ENCODE measurements at places on chromosomes 6 and 20. TPM values are rescaled to one million over a fixed set of nuclear protein-coding genes. Genes with fewer than 3 reads are reported as not detected.

GRCh38 chr6:2676048-2676447 lies 74.7 kb downstream of the MYLK4 start:
- no peak for DNase-seq

- no peak for DNase-seq
These were observed 29.1 kb upstream of the TULP1 start for GRCh38 chr6:35541836-35542235.

DNA sequence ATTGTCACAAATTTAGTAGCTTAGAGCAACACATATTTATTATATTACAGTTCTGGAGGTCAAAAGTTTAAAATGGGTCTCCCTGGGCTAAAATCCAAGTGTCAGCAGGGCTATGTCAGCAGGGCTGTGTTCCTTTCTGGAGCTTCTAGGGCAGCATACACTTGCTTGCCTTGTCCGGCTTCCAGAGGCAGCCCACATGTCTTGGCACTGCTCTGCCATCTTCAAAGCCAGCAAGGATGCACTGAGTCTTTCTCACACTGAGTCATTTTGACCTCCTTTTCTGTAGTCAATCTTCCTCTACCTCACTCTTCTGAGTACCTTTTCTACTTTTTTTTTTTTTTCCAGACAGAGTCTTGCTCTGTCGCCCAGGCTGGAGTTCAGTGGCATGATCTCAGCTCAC lies 39.0 kb downstream of the ADGRF4 start:
- DNase-seq = no peak

CST7 gene
- polyA plus RNA-seq = 0.38 TPM

CALHM4 gene
- 0.88 TPM for polyA plus RNA-seq

DNA sequence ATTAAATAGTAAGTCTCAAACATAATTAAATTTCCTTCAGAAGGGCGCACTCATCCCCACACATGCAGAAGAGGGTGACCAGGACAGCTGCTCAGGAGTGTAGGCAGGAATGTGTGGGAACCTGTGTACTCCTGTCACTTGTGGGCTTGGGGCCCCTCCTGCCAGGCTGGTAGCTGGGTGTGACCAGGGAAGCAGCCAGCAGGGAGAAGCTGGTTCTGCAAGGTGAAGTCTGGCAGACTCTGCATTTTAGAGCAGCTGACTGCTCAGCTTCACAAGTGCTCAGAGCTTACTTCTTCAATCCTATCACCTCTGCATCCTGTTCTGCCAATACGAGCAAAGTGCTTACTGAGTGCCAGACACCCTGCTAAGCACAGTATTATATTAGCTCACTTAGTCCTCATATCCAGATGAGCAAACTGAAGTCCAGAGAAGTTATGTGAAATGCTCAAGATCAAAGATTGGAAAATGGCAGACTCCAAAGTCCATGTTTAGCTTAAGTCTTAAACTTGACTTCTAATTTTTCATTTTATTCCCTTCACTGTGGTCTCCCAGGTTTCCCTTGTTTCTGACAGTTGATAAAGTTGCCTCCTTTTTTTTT lies 27.9 kb downstream of the ELMO2 start:
- DNase-seq = no peak

SRMS gene
- 0.14 TPM for polyA plus RNA-seq

MEI4 gene
- polyA plus RNA-seq = 1.6 TPM

DNA sequence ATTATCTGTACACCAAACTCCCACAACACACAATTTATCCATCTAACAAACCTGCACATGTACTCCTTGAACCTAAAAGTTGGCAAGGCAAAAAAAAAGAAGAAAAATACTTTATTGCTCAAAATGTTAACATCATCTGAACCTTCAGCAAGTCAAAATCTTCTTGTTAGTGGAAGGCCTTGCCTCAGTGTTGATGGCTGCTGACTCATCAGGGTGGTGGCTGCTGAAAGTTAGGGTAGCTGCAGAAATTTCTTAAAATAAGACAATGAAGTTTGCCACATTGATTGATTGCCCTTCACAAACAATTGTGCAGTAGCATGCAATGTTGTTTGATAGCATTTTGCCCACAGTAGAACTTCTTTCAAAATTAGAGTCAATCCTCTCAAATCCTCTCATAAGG lies 2.7 kb upstream of the WFDC11 start:
- no peak for DNase-seq

ANKRD6 gene
- 44.8 TPM for polyA plus RNA-seq

FOXP4 gene
- 36.4 TPM for polyA plus RNA-seq

GRCh38 chr20:9523636-9524035 lies 9.2 kb downstream of the LAMP5 start:
- DNase-seq = no peak

DNA sequence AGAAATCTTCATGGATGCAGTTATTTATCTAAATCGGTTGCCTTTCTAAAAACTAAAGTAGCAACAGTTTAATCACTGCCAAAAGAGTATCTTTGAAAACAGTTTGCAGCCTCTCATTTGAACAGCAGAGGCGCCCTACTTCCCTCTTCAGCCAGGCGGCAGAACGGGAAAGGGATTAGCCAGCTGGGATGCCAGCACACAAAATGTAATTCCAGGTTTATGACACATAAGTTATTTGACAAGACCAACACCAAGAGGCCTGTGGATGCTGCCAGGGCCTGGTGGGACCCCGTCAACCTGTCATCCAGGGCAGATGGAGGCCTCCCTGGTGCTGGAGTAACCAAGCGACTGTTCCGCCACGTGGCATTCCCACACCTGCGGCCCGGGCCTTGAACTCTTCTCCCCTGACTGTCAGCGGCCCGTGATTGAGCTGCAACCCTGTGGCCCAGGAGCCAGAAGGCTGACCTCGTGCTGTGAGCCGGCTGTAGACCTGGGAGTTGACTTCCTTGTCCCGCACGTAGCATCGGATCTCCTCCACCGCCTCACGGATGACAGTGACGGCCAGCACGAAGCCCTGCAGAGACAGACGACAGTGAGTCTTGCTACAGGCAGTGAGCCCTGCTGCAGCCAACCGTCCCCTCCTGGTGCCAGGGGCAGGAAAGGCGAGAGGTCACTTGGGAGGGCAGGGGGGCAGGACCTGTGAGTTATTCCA lies 55.5 kb downstream of the ATP9A start:
- DNase-seq = no peak

DNA sequence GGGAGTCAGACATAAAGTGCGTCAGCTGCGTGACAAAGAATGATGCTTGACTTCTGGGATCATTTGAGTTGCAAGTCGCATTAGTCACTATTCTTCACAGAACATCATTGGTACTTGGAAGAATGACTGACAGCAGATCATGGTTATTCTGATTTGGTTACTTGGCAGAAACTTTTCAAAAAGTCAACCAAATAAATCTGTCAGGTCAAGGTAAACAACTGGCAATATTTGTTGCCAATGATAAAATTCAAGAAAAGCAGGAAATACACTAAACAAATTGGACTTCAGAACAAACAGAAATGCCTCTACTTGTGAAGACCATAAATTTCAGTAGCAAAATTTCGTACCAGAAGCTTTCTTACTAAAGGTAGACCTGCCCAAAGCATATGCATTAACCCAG lies 221.6 kb downstream of the TFAP2A start:
- no peak for DNase-seq

- DNase-seq = no peak
These were observed 265.1 kb upstream of the PRDM1 start for GRCh38 chr6:105821027-105821426.

CALHM6 gene
- polyA plus RNA-seq = 4.9 TPM

DNA sequence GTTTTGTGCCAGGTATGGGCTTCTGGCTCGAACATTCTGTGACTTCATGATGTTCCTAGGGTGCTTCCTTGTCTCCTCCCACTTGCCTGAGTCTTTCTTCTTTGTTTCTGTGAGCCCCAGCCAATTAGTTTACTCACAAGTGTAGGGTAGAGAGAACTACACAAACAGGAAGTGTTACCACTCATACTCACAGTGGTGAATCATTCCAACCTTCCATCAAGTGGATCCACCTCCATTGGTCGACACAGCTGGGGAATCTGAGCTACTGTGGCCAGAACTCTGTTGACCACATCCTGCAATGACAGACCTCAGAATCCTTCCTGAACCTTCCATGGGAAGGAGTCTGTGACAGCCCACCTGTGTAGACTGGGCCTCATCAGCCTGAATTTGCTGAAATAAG lies 76.8 kb downstream of the UNC5CL start:
- DNase-seq = no peak

GRCh38 chr6:68911334-68911733 lies 276.3 kb downstream of the ADGRB3 start:
- DNase-seq = no peak

PHACTR3 gene
- polyA plus RNA-seq = 10.8 TPM

GRCh38 chr6:93932175-93932574 lies 512.8 kb upstream of the EPHA7 start:
- DNase-seq = no peak

- DNase-seq = no peak
These were observed 348.3 kb downstream of the BCKDHB start for GRCh38 chr6:80454661-80455365.

BCL2L1 gene
- 80.7 TPM for polyA plus RNA-seq

DNA sequence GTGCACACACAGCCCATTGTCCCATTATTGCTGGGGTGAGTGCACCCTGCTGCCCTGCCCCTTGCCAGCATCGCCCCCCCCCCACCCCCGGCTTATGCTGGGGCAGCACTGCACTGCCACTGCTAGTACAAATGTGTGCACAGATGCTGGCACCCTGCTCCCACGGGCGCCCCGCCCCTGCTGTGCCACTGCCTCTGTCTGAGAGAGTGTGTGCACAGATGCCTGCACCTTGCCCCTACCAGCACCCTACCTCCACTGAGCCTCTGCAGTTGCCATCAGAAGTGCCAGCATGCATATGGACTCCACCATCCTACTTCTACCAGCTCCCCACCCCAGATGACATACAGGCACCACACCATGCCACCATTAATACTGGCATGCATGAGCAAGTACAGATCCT lies 454.6 kb upstream of the KHDRBS2 start:
- DNase-seq = no peak

TCF15 gene
- 1.3 TPM for polyA plus RNA-seq

TRIM10 gene
- polyA plus RNA-seq = 0.39 TPM

GRCh38 chr6:157755746-157756411 lies 67.2 kb upstream of the SNX9 start:
- DNase-seq = no peak

DNA sequence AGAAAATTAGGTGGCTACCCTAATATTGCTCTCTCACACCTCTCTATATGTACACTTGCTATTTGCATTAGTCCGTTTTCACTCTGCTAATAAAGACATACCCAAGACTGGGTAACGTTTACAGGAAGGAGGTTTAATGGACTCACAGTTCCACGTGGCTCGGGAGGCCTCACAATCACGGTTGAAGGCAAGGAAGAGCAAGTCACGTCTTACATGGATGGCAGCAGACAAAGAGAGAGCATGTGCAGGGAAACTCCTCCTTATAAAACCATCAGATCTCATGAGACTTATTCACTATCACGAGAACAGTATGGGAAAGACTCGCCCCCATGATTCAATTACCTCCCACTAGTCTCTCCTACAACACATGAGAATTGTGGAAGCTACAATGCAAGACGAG lies 53.4 kb downstream of the EPM2A start:
- DNase-seq = no peak

- DNase-seq = no peak
These were observed 16.2 kb downstream of the TNXB start for GRCh38 chr6:32092760-32093497.

- no peak for DNase-seq
These were observed 64.0 kb upstream of the RNF146 start for GRCh38 chr6:127202676-127203075.

GRCh38 chr6:100986921-100987320 lies 105.8 kb upstream of the ASCC3 start:
- DNase-seq = no peak

DNA sequence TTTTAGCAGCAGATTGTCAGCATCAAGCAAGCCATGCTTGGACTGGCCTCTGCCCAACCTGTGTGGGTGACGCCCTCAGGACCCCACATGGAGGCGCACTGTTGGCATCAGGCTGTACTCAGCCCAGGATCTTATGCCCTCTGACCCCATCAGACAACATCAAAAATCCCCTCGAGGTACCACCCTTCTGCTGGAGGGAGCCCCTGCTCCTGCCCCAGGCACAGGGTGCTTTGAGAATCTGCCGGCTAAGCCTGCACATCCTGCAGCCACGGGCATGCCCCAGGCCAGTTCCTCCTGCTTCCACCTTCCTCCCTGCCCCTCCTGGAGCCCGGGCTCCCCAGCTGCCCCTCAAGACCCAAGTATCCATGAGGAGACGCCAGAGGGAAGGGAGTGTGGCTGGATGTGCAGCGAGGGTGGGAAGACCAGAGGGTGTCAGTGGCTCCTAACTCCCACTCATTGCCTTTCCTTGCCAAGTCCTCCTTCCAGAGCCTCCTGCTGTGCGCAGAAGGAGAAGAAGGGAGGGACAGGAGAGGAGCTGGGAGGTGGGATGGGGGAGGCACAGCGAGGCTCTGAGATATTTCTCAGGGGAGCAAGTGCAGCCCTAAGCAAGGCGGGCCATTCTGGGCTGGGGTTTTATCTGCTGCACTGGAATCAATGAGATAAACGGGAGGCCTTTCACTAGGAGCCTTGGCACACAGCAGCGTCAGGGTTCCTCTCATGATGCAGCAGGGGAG lies 77.4 kb upstream of the CST7 start:
- DNase-seq = no peak

CLPSL1 gene
- 1.3 TPM for polyA plus RNA-seq

- no peak for DNase-seq
These were observed 66.5 kb downstream of the DTNBP1 start for GRCh38 chr6:15596186-15596896.

KCNG1 gene
- polyA plus RNA-seq = 4.5 TPM

C20orf202 gene
- polyA plus RNA-seq = 0.44 TPM

GRCh38 chr6:12151433-12151820 lies 138.7 kb upstream of the EDN1 start:
- DNase-seq = no peak

DNA sequence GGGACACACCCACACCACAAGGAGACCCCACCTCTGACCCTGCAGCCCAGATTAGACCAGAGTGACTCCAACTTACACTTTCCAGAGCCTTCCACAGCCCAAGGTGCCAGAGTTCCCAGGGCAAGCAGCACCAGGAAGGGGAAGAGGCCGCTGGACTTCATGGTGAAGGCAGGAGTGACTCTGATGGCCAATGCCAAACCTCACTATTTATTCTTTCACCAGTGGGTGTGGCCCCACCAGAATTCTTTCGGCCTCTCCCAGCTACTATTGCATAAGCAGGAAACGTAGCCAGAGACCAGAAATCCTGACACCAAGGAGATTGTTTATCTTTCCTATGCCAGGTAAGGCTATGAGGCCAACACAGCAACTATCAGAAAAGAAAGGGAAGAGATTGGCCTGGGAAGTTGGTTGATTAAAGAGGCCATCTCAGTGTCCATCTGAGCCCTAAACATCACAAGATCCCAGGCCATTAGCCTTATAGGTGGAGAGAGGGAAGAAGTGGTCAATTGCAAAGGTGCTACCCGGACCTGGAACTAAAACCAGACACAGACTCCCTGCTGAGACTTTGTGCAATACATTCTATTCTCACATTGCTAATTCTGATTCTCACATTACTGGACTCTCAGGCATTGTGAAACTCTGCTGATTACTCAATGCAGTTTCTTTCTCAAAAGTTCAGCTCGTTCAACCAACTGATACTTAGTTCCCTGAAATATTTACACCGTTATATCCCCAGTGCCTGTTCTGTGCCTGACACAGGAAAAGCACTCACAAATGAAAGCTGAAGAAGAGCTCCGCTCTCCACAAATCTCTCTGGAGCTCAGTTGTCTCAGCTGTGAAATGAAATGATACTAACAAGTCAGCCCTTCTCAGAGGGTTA lies at the start of gene SLPI:
Gene SLPI (minus strand): TSS at position 182 of the 880 bp plus-strand sequence. CDS start 21 bp downstream, at position 161.
- DNase-seq = no peak

GRCh38 chr6:97207383-97207782 lies 75.6 kb downstream of the MMS22L start:
- DNase-seq = no peak
